ENCODE measurements at places on chromosomes 11 and 22. TPM values are rescaled to one million over a fixed set of nuclear protein-coding genes. Genes with fewer than 3 reads are reported as not detected.

LGR4 gene
- 59.8 TPM for total RNA-seq

- no peak for DNase-seq
Observed at GRCh38 chr11:111796696-111797095, 30.5 kb upstream of the PPP2R1B start.

MS4A15 gene
- not detected for total RNA-seq

DNA sequence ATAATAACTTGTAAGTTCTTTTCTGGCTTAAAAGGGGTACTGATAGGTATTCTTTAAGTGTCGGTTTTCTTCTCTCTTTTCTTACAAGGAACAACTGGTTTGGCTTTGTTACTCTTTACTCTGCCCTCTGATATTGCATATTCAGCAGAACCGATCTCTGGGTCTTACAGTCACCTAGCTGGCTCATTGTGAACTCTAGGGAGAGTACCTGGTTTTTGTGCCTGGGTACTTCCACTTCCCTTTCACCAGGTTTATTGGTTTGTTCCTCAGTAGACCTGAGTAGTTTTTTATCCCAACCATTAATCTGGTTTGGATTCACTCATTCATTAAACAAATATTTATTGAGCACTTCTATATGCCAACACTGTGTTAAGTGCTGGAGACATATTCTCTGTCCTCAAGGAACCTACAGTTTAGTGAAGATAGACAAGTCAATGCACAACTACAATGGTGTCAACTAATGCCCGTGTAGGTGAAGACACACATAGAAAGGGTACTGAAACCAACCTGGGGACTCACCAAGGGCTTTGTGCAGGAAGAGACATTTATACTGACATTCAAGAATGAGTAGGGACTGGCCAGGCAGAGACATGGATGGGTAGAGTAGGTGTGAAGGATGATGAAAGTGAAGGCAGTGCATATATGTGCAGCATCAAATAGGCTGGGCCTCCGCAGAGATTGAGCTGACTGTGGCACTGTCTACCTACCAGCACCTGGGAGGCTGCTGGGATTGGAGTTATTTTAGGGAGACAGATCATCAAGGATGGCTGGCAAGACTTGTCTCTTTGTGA lies 348.8 kb upstream of the C11orf87 start:
- no peak for DNase-seq

DNA sequence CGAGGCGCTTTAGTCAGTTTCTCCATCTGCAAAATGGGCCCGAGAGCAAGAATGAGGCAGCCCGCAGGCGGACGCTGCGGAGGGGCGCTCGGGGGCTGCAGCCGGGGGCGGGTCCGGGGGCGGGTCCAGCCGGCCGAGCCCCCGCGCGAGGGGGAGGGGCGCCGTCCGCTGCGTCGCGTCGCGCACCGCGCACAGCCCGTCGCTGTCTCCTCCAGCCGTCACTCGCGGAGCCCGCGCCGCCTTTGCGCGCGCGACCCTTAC lies 282 bp downstream of the PC start:
- no peak for DNase-seq

DNA sequence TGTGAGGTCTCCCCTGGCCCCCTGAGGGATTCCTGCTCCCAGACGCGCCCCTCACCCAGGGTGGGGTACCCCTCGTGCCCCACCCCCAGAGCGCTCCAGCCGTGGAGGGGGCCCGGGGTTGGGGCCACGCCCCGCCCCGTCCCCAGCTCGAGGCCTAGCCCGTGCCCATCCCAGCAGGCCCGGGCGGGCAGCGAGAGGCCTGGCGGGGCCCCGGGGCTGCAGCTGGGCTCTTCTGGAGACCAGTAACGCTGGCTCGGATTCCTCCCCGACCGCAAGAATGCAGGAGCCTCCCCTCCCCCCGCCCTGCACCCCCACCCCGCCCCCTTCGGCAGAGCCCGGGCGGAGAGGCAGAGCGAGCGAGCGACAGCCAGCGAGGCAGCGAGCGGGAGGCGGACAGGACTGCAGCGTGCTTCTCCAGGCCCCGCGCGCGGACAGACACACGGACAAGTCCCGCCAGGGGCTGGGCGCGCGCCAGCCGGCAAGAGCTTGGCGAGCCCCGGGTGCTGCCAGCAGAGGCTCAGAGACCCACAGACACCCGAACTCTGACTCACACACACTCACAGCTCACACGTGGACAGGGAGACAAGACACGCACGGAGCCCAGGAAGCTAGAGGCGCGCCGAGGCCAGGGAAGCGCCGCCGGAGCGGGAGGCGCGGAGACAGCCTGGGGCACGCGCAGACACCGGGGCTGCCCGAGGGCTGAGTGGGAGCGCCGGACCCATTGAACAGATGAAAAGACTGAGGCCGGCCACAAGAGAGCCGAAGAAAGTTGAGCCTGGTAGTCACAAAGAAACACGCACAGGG lies 15.2 kb downstream of the BCL9L start:
- DNase-seq: peak; percentile 64
